ENCODE measurements at places on chromosomes 5 and 9.

DNA sequence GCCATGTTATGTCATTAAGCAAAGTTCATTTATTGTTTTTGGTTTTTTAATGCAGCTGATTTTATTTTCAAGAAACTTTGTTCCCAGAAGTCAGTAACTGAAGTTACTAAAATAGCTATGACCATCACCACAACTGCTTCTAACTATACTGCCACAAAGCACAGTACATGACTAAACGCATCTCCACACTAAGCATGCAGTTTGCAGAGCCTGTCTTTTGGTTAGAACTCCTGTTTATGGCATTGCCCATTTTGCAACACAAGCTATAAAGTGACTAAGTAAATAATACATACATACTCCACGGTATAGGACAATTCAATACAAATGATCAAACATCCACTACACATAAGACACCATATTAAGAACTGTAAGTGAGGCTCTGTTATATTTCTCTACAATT, 109.7 kb downstream of the MLLT3 start:
- DNase-seq: no peak

- DNase-seq: no peak
Observed at GRCh38 chr9:6793203-6793602, 35.4 kb downstream of the KDM4C start.

GRCh38 chr5:134127376-134127861, 12.9 kb downstream of the TCF7 start:
- DNase-seq: no peak

DNA sequence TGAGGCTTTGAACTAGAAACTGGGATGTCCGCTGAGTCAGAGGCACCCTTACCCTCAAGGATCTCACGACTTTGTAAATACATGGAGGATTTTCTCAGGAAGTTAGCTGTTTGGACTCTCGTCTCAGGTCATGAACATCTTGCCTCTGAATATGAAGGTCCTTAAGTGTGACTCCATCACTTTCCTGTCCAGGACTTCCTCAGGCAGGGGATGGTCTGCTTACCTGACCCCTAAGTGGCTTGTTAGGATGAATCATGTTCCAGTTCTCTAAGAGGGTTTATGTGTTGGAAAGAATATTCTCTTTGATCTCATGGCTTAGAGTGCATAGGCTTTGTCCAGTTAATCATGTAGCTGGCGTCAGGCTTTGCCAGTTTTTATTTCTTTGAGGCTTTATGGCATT, 511.7 kb upstream of the KLF4 start:
- DNase-seq: no peak

GRCh38 chr5:50751064-50751657, 84.7 kb downstream of the PARP8 start:
- DNase-seq: no peak

DNA sequence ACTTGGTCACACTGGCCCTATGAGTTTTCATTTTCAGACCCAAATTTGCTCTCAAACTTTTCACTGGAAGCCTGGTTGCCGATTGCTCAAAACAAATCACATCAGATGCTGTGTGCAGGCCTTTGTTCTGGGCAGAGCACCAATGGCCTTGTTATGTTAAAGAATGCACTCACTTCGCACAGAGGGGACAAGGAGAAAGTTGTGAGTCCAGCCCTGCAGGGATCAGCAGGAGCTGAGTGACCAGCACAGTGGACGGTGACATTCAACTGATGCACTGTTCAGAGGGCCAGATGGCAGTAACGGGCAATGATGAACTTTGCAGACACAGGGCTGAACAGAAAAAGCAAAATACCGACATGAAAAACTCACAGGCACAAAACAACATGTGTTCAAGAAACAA, 86.1 kb downstream of the BARX1 start:
- no peak for DNase-seq

DNA sequence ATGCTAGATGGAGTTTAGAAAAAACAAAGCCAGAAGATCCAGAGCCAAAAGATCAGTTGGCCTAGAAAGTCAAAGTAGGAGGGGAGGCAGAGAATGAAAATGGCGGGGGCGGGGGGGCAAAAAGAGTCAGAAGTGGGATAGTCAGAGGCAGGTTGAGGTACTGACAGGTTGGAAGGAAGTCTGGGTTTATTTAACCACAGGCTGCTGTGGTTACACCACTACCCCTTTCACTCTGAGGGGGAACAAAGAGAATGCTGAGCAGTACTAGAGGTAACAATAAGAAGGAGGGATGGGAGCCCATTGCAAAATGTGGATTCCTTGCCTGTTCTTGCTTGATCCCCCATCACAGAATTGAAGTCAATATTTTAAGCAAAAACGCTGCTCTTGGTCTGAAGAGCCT, 111.8 kb downstream of the CAVIN4 start:
- DNase-seq: no peak

DNA sequence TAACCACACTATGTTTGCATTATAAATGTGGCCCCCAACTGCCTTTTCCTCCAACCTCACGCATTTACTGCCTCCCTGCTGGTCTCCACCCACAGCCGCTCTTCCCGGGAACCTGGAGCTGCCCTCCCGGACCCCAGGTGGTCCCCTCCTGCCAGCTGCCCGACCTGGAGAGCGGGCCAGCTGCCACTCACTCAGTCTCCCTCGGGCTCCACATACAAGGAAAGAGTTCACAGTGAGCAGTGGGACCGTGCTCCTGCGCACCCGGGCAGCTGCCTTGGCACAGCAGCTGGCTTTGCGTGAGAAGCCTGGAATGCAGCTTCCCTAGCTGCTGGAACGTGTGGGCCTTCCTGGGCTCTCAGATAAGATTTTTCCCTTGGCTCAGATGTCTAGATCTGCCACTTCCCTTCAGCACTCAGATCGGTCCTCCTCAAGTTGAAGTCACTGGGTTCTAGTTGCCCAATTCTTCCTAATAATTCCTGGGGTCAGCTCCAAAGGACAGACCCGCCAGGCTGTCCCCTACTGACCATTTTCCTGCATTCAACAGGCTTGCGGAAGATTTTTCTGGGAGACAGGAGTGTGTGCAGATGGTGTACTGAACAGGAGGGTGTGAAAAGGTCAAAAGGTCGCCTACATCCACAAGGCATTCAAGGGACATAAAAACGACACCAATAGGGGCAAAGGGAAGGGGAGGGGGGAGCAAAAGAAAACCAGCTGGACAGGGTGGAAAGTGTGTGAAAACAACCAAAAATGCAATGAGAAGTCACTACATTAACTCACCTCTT, 69.1 kb downstream of the MYO10 start:
- DNase-seq: no peak

DNA sequence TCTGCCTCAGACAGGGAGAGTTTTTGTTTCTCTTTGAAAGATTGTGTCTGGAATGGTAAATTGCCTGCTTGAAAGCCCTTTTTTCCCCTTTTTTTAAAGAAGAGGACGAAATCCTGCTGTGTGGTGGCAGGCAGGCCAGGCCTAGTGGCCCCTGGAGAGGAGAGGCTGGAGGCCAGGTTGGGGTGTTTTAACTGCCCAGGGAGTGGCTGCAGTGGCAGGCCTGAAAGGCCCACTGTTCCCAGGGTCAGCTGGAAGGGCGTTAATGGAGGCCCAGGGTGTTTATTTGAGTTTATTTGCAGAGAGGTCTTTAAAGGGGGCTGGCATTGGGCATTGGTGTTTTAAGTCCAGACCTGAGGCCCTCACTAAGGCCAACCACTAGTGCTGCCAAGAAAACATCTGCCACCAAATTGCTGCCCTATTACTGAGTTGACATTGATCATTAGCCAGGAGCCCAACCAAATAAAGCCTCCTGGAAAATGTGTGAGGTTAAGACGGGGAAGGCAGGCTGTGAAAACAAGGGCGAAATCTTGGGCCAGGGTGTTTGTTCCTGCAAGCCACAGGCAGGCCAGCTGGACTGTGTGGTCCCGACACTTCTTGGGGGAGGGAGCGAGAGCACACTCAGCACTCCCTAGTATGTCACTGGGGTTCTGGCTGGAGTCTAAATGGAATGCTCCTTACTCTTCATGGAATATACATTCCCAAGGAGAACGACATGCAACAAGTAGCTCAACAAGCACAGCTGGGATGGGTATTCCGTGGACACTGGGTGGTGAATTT, 5.0 kb downstream of the JADE2 start:
- DNase-seq: no peak

DNA sequence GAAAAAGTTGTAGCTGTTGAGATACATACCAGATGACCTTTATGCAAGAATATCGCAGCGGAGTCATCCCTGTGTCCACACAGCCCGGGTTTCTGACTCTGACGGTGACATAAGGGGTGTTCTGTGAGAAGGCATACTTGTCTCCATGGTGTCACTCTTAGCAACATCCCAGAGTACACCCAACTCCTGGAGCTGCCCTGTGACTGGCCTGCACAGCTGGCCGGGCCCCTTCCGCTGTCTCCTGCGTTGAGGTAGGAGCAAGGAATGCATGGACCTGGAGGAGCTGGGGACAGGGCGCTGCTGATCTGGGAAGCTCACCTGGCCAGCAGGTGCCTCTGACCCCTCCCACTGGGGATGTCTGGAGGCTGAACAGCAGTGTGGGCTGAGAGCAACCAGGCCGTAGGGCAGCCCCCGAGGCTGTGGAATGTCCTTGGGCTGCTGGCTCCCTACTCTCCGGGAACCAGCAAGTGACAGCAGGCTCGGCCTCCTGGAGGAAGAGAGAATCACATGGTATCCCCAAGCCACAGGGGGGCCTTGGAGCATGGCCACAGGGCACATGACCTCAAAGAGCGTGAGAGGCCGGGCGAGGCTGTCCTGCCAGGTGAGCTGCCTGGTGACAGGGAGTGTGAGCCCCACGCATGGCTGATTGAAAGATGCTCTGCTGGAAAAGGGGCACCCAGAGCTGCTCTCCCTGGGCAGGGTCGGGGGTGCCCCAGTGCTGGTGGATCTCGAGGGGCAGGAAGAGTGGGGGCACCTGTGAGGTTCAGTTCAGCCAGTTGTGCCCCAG, 113.4 kb downstream of the MRPL36 start:
- DNase-seq: no peak

GRCh38 chr5:173530547-173530946, 85.9 kb downstream of the BOD1 start:
- DNase-seq: no peak

DNA sequence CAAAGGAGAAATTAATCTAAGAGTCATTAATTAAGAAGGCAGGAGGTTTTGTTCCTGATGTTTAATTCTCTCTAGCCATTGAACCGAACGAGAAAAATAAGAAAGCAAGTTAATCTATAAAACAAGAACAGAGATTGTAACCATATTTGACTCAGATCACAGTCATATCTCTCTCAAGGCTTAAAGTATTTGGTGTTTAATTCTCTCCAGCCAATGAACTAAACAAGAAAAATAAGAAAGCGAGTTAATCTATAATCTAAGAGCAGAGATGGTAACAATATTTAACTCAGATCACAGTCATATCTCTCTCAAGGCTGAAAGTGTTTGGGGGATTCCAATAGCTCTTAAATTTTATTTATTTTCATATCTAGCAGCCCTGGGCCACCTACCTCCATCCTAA, 74.4 kb upstream of the SHISAL2B start:
- no peak for DNase-seq

DNA sequence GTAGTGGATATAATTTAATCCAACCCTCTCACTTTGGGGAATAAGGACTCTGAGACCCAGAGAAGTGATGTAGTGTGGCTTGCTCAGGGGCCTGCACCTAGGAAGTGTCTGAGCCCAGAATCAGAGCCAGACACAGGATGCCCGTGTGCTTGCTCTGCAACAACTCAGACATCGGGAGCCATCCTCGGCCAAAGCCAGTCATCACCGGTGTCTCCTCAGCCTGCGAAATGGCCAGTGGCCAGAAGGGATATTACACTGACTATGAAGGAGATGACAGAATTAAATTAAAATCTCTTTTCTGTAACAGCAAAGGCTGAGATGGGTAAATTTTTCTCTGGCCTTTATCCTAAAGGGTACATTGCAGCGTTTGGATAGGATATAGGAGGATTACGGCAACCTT, 102.9 kb downstream of the MARCHF11 start:
- DNase-seq: no peak

GRCh38 chr9:129081388-129081904, 535 bp downstream of the DOLPP1 start:
- no peak for DNase-seq

- no peak for DNase-seq
Observed at GRCh38 chr5:11672385-11673085, 231.7 kb downstream of the CTNND2 start.

GRCh38 chr9:36928670-36929349, 105.3 kb downstream of the PAX5 start:
- DNase-seq: no peak

GRCh38 chr5:148697180-148697808, 43.0 kb upstream of the HTR4 start:
- DNase-seq: no peak

DNA sequence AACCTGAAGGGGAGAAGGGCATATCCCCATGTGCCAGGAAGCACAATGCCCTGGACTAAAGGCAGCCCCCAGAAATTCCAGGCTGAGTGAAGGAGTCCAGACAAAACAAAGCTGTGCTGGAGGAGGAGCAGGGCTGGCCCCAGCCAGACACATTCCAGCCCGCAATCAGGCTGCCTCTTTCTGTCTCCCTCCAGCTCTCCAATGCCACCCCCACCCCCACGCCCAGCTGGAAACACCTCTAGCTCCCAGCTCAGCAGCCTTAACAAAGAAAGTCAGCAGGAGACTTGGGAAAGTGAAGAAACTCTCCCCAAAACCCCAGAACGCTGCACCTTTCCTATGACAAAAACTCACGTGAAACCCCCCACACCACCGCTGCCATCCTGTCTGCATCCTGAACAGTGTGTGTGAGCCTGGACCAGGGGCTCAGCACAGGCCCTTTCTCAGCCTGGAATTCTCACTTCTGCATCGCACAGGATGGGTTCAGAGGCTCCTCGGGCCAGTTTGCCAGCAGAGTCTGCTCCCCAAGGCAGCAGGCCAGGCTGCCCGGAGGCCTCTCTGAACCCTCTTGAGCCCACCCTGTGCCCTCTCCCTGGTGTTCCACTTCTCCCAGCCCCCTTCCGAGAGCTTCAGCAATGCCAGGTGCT, 96.2 kb upstream of the ICE1 start:
- DNase-seq: no peak

DNA sequence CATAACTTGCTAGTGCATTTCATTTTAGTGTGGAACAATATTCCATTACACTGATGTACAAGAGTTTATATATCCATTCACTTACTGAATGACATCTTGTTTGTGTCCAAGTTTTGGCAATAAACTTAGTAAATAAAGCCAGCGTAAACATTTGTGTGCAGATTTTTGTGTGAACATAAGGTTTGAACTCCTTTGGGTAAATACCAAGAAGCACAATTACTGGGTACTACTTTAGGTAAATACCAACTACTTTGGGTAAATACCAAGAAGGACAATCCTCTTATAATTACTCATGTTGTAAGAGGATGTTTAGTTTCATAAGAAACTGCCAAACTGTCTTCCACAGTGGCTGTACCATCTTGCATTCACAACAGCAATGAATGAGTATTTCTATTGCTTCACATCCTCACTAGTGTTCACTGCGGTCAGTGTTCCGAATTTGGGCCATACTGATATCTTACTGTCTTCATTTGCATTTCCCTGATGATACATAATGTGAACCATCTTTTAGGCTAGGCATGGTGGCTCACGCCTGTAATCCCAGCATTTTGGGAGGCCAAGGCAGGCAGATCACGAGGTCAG, 2.3 kb upstream of the SYK start:
- DNase-seq: no peak

- DNase-seq: no peak
Observed at GRCh38 chr5:96655506-96655905, 6.7 kb upstream of the CAST start.

- no peak for DNase-seq
Observed at GRCh38 chr9:88828018-88828417, 163.2 kb upstream of the S1PR3 start.

- no peak for DNase-seq
Observed at GRCh38 chr9:110776221-110776620, 107.6 kb downstream of the MUSK start.

All from stimulated activated CD4-positive, alpha-beta T cell treated with anti-CD3 and anti-CD28 coated beads, Interleukin-1b, Interleukin-23, amount 100 ng/mL, for 24 hours (primary cell).